ENCODE measurements at places on chromosomes 16 and 17.

DNA sequence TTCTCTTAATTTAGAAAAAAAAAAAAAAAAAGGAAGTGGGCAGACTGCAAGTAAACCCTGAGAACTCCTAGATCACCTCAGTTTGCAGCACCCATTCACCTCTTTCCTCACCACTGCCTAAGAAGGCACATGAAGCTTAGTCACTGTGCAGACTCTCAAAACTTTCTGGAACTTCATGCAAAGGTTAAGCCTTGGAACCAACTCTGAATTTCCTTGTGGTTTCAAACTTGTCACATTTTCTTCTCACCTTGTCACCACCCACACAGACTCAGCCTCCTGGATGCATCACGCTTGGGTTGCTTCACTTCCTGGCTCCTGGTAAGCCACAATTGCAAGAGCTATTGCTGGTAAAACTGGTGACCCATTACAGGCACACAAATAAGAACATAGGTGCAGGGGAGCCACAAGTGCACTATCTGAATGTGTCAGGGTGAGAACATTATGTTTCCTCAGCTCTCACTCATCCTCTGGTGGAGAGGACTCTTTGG is 15.0 kb upstream of the CPD start:
- peak; percentile 78 for DNase-seq

GRCh38 chr17:2821868-2822267 is 25.6 kb downstream of the RAP1GAP2 start:
- DNase-seq: no peak

DNA sequence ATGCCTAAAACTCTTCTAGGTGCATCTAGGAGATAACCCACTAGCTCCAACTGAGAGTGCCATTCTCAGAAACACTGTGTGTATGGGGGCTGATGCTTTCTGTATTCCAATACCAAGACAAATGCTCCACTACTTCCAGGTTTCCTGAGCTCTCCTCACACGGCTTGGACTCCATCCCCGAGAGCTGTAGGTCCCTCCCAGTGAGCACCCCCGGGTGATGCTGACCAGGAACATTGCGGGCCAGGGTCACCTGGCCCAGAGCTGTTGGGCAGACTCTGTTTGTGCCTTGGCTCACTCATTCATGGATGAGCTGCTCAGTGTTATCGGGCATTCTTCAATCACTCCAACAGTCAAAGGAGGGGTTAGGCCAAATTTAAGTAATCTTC is 7.0 kb downstream of the CUEDC1 start:
- no peak for DNase-seq

GRCh38 chr17:38418693-38419507 is 9.4 kb upstream of the ARHGAP23 start:
- DNase-seq: no peak

DNA sequence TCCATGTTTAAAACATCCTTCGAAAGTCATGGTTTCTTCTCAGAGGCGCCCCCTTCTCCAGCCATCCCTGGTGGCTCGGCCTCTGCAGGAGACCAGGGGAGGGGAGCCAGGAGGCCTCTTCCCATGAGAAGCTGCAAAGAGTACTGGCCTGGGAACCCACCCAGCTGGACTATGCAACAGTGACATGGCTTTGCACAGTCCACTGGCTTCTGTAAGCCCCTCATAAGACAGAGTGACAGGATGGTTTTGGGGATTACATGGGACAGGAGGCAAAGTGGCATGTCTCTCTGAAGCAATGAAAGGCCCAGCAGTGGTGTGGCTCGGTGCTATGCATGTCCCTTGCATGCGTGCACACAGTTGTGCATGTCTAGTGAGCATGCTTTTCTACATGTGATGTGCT is 99.5 kb downstream of the C16orf78 start:
- peak; percentile 15 for DNase-seq

DNA sequence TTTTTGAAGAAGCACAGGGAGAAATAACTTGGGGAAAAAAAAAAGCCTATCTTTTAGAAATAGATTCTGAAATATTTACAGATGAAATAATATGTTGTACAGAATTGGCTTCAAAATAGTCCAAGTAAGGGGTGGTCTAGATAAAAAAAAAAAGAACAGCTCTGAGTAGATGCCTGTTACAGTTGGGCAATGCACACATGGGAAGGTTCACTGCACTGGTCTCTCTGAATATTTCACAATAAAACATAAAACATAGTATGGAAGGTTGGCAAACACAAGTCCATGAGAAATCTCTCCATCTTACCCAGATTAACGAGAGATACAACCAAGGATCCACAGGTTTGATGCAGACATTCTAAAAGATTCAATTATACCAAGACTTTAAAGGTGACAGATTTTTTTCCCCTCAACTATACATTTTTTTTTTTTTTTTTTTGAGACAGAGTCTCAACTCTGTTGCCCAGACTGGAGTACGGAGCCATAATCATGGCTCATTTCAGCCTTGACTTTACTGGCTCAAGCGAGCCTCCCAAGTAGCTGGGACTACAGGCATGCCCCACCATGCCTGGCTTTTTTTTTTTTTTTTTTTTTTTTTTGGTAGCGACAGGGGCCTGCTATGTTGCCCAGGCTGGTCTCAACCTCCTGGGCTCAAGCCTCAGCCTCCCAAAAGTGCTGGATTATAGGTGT is 58.0 kb downstream of the KANSL1 start:
- DNase-seq: no peak

GRCh38 chr16:85935391-85935973 is 36.5 kb downstream of the IRF8 start:
- DNase-seq: no peak

DNA sequence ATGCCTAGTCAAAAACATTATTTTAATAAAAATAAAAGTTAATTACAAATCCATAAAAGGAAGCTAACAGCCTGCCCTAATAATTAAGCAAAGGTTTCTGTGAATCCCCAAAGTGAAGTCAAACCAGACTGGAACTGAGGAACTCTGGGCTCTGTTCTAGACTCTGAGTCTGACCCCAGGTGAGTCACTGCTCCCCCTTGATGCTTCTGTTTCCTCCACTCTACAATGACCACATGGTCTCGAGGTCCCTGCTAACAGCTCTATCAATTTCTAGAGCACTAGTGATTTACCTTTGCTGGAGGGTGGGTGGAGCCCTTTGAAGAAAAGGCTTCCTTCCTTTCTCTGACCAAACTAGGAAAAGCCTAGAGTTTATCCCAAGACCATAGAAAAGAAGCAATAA is 32.4 kb downstream of the XPO6 start:
- DNase-seq: no peak

GRCh38 chr16:65077181-65077580 is 44.7 kb downstream of the CDH11 start:
- DNase-seq: no peak

DNA sequence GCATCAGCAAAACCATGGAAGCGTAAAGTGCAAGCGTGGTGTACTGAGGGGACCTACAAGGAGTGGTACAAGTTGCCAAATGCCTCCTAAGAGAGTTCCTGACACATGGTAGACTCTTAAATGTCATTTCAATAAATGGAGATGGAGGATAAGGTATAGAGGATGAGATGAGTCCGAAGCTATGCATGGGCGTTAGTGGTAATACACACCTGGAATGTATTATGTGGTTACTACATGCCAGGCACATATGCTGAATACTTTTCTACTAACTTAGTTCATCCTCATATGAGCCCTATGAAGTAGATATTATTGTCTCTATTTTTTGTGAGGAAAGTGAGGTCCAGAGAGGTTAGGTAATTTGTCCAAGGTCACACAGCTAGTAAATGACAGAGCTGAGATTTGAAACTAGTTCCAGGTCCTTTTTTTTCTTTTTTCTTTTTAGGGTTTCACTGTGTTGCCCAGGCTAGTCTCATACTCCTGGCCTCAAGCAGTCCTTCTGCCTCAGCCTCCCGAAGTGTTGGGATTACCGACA is 15.5 kb downstream of the YPEL2 start:
- no peak for DNase-seq

DNA sequence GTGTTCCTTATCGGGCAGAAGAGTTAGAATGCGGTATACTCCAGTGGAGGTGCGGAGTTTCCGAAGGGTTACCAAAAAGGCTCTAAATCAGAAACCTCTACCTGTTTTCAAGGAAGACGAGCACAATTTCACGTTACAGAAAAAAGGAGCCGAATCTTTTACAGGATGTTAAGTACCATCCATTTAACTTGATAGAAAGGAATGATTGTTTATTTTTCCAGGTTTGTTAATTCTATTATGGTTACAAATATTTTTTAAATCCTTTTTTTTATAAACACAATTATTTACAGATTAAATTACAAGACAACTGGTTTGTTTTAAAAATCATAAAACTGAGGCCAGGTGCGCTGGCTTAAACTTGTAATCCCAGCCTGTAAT is 18.2 kb downstream of the ZNF213 start:
- DNase-seq: no peak

DNA sequence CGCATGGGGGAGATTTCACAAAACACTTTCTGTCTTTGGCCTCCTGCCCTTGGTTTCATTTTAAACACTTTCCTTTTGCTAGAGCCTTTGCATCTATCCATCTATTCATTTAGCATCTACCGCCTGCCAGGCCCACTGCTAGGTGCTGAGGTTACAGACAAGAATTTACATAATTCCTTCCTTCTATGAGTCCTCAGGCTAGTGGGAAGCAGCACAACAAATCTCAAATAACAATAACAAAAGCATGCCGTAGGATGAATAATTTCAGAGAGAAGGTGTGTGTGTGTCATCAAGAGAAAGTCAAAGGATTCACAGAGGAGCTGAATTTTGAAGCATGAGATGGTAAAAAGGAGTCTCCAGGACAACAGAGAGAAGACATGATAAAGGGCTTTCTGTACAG is 6.1 kb upstream of the SLC46A1 start:
- no peak for DNase-seq

DNA sequence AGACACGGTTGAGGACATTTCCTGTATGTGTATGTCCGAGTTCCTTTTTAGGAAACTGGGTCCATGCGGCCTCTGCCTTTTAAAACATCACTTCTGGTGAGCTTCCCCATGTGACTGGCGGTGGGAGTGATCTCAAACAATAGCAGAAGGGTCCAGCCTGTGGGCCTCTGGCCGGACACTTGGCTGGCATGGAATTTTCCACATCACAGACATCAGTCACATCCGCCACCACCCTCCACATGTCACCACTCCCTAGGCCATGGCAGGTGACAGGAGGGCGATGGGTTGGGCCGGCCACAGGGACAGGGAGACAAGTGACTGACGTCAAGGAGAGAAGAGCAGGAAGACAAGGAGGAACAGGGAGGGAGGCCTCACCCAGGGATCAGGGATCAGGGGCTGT is 83.7 kb downstream of the DNAH17 start:
- no peak for DNase-seq

DNA sequence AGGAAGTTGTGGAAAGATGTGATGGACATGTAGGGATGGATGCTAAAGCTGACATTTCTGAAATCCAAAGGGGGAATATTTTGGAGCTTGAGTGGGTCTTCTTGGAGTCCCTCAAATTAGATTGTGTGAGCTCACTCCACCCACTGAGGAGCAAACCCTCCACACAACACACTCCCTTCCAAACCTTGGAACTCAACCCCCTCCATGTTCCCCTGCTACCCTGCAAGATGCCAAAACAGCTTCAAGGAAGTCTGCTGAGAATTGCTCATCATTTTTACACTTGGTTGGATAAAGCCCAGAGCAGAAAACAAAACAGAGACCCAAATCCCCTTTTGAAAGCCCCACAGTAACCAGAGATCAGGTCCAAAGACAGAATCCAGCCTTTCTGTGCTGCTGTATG is 103.3 kb upstream of the ERCC4 start:
- no peak for DNase-seq

GRCh38 chr16:65119435-65119834 is 2.4 kb downstream of the CDH11 start:
- DNase-seq: no peak

DNA sequence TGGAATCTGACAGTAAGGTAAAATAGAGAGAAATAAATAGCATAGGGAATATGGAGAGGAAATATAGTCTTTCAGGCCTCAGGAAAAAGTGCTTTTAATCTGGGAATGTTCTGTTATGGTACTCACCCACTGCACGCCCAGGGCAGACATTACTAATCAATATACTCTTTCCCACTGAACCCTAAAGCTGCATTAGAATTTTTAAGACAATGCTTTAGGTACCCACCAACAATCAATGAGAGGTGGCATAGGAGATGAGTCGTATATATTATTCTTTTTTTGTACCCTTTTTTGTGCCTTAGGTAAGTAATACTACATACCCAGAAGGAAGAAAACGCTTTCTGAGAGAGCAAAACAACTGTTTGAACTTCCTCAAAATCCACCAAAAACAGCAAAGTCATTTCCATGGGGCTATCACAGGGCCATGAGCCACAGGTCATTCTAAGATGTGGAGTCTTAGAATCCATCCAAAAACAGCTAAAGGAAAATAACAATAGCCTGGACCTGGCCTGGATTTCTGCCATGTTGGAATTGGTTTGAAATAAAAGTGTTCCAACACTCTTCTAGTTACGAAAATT is 542.1 kb downstream of the XYLT1 start:
- no peak for DNase-seq

- no peak for DNase-seq
Observed at GRCh38 chr17:80717720-80718083, 173.1 kb downstream of the RPTOR start.

DNA sequence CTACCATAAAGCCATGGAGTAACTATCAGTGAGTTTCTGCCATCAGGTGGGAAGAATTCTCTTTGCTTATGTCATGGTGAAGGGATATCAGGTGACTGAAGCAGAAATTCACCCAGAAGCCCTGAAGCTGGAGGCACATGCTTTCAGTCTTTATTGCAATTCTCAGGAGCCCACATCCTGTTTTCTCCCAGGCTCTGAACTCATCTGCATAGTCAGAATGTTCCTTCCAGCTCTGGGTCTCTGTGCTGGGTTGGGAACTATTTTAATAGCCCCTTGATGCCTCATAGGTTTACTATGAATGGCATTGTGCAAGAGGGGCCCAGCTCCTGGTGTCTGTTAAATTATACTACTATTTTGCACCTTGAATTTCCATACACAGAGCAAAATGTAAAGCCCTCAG is 198.4 kb upstream of the SOX9 start:
- DNase-seq: no peak

GRCh38 chr17:6483507-6483906 is 39.3 kb downstream of the PIMREG start:
- no peak for DNase-seq

- no peak for DNase-seq
Observed at GRCh38 chr16:50539822-50540710, 8.1 kb upstream of the NKD1 start.

DNA sequence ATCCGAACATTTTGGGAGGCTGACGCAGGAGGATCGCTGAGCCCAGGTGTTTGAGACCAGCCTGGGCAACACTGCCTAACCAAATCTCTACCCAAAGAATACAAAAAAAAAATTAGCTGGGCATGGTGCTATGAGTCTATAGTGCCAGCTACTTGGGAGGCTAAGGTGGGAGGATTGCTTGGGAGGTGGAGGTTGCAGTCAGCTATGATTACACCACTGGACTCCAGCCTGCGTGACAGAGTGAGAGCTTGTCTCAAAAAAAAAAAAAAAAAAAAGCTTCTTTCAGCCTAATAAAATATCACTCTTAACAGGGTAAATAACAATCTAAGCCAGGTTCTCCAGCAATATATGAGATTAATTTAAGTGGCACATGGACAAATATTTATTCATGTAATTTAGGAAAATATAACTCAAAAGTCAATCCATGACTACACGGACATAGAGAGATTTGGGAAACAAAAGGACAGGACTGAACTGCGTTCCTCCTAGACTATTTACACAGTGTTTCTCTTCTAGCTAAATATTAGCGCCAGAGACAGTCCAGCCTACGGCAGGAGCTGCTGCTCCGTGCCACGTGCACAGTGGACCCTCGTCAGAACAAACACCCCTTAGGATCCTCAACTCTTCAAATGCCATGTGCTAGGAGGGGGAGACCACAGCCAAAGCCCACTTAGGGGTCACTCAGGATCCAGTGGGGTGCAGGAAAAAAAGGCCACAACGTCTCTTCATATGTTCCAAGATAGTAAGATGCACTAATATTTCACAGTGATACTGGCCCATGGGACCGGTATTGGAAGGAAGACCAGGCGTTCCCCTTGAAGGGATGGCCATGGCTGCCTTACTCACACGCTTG is 8.7 kb downstream of the USP36 start:
- DNase-seq: no peak

Measured in activated T-cell treated with anti-CD3 and anti-CD28 coated beads, Interleukin-2, amount 50 U/mL, for 24 hours (primary cell).